ENCODE measurements at places on chromosomes 6 and 20.

DNA sequence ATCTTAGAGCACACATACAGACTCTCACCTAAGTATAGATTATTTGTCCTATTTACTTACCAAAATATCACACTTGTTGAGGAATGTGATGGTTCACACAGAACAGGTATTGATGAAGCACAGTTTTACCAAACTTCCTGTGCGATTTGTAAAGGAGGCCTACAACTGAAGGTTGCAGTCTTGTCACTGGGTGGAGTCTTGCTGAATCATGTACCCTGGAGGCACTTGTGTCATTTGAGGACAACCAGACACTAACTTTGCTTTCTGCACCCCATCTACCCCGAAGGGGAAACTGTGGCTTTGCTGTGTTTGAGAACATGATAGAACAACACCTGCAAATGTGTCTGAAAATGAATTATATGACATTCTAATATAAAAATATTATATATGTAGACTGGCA lies 32.4 kb upstream of the HINT3 start:
- no peaks in the 10 kb centered on the region for H3K4me1 ChIP-seq
- peaks cover 7% of the 10 kb centered on the region for H3K36me3 ChIP-seq
- no peak for DNase-seq
- no peak overlapping the region for H3K27ac ChIP-seq

- H3K4me3 ChIP-seq, result no peak overlapping the region
- no peaks in the 10 kb centered on the region for H3K36me3 ChIP-seq
- no peaks in the 10 kb centered on the region for H3K4me1 ChIP-seq
- H3K27ac ChIP-seq, result no peak overlapping the region
- H3K27me3 ChIP-seq, result no peaks in the 10 kb centered on the region
Measured at GRCh38 chr6:75830959-75831885, 82.2 kb downstream of the MYO6 start.

DNA sequence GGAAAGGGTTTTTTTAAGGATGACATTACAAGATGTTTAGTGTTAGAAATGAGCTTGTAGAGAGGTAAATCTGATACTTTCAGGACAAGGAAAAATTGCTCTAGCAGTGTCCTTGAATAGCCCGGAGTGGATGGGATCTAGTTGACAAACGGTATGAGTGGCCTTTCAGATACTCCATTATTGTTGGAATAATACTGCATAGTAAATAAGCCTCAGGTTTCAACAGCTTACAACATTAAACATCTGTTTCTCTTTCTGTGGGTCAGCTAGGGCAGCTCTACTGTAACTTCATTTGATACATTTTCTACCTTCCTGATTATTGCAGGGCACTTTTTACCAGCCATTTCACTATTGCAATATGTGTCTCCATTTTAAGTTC lies 118.0 kb downstream of the B3GAT2 start:
- DNase-seq, result no peak
- no peak overlapping the region for H3K27ac ChIP-seq
- no peaks in the 10 kb centered on the region for H3K36me3 ChIP-seq
- no peaks in the 10 kb centered on the region for H3K27me3 ChIP-seq

DNA sequence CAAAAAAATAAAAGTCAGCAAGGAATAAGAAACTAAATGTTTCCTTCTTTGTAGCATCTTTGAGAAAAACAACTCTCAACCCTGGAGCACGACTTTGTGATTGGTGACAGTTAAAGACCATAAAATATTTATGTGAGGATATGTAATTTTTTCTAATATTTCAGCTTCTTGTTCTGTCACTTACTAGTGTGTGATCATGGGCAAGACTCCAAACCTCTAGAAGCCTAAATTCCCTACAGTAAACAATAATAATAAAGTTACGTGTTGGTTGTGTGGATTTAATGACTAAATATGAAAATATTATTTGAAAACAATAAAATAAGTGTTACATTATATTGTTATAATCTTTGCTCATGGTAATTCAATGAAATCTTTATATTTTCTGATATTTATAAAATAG lies 735.6 kb upstream of the MARCKS start:
- H3K4me1 ChIP-seq, result no peaks in the 10 kb centered on the region
- H3K36me3 ChIP-seq, result no peaks in the 10 kb centered on the region
- DNase-seq, result peak; percentile 6
- H3K27ac ChIP-seq, result no peak overlapping the region
- no peaks in the 10 kb centered on the region for H3K27me3 ChIP-seq
- H3K4me3 ChIP-seq, result no peak overlapping the region

DNA sequence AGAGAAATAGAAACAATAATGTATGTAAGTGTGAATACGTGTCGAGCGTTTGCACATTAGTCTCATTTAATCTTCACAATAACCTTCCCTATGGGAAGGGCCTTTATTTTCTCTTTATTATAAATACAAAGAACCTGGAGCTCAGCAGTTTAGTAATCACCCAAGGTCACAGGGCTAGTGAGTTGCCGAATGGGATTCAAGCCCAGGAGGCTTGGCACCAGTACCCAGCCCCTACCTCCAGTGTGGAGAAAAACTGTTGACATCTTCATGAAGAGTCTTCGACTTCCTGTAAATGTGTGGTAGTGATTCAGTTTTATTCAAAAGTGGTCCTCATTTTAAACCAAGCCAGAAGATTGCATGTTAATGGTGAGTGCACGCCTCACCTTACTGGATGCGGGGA lies 162.8 kb downstream of the SCML4 start:
- no peak overlapping the region for H3K4me3 ChIP-seq
- H3K27ac ChIP-seq, result no peak overlapping the region
- H3K4me1 ChIP-seq, result no peaks in the 10 kb centered on the region
- no peaks in the 10 kb centered on the region for H3K36me3 ChIP-seq

- no peaks in the 10 kb centered on the region for H3K36me3 ChIP-seq
- H3K4me1 ChIP-seq, result no peaks in the 10 kb centered on the region
- no peak overlapping the region for H3K4me3 ChIP-seq
Measured at GRCh38 chr20:49741977-49742376, 28.3 kb upstream of the B4GALT5 start.

GRCh38 chr20:916125-916799 lies at the start of gene ANGPT4:
ANGPT4 (minus strand) TSS chr20:916334; CDS start chr20:916214, 120 bp downstream.
- no peaks in the 10 kb centered on the region for H3K36me3 ChIP-seq
- H3K4me1 ChIP-seq, result no peaks in the 10 kb centered on the region
- no peak within 1 kb of the TSS for H3K27ac ChIP-seq

- no peak overlapping the region for H3K4me3 ChIP-seq
- H3K27ac ChIP-seq, result no peak overlapping the region
- H3K27me3 ChIP-seq, result no peaks in the 10 kb centered on the region
- no peaks in the 10 kb centered on the region for H3K4me1 ChIP-seq
Measured at GRCh38 chr6:167102318-167102717, 20.6 kb upstream of the CCR6 start.

DNA sequence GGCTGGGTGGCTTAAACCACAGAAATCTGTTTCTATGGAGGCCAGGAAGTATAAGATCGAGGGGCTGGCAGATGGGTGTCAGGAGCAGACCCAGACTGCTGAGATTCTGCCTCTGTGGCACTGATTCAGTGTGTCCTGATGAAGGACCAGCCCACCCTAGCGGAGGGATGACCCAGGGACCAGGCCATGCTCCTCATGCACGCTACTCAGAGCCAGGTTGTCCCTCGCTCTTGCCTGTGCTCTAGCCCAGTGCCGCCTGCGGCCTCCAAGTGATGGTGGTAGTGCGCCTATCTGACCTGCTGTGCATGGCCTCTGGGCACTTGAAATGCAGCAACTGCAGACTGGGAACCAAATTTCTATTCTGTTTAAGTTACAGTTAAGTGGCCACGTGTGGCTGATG lies 13.1 kb upstream of the APMAP start:
- H3K4me1 ChIP-seq, result peaks cover 6% of the 10 kb centered on the region
- H3K36me3 ChIP-seq, result peaks cover 51% of the 10 kb centered on the region
- peak; percentile 22 for DNase-seq

DNA sequence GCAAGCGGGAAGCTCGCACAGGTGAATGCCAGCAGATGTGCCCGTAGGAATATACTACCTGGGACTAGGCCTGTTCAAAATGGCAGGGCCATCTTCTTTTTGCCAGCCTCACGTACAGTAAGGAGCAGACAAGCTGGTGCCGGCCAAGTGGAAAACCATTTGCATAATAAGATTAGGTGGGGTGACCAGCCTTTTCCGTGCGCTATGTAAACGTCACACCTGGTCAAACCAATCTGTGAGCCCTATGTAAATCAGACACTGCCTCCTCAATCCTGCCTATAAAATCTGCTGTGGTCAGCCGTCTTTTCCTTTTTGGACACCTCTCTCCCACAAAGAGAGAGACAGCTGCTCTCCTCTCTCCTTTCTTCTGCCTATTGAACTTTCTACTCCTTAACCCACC lies 60.8 kb upstream of the TMEM30A start:
- DNase-seq, result no peak
- no peak overlapping the region for H3K4me3 ChIP-seq
- H3K36me3 ChIP-seq, result no peaks in the 10 kb centered on the region
- H3K27ac ChIP-seq, result no peak overlapping the region
- no peaks in the 10 kb centered on the region for H3K27me3 ChIP-seq

- peak; percentile 4 for DNase-seq
- no peaks in the 10 kb centered on the region for H3K4me1 ChIP-seq
- no peaks in the 10 kb centered on the region for H3K27me3 ChIP-seq
- no peaks in the 10 kb centered on the region for H3K36me3 ChIP-seq
- H3K4me3 ChIP-seq, result no peak overlapping the region
Measured at GRCh38 chr6:137631323-137631722, 137.1 kb upstream of the OLIG3 start.

DNA sequence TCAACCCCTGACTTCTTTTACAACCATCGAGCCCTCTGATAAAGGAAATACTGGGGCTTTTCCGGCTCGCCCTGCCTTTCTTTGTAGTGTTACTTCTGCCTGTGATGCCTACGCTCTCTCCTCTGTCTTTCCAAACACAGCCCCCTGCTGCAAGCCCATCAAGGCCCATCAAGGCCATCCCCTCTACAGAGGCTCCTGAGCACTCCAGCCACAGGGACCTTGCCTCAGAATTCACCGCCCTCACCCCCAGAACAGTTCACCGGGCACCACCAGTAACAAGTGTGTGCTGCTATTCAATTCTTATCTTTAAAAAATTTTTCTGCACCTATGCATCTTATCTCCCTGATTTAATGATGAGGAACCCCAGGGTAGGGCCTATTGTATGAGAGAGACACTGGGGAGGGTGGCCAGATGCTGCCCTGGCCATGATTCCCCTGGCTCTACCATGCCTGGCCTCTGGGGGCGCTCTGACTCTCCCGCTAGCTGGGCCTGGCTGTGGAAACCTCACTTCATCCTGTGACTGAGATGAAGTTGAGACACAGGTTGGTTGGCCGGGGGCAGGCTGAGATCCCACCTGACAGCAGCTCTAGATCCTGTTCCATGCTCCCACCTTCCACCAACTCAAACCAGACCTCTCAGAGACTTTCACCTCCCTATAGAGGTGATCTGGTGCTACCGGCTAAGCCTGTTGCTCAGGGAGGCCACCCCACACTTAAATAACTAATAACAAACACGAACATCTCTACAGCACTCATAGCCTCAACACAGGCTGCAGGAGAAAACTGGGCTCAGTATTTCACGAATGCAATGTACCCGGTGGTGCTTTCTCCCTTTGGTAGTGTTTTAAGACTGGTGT lies 19.2 kb upstream of the GLP1R start:
- no peak overlapping the region for H3K27ac ChIP-seq
- no peaks in the 10 kb centered on the region for H3K27me3 ChIP-seq
- no peaks in the 10 kb centered on the region for H3K4me1 ChIP-seq
- no peak for DNase-seq

- no peak for DNase-seq
- H3K4me3 ChIP-seq, result no peak overlapping the region
- no peaks in the 10 kb centered on the region for H3K27me3 ChIP-seq
- no peaks in the 10 kb centered on the region for H3K4me1 ChIP-seq
Measured at GRCh38 chr20:62394248-62395245, 7.6 kb downstream of the RPS21 start.

GRCh38 chr6:16045238-16045637 lies 83.6 kb upstream of the MYLIP start:
- no peaks in the 10 kb centered on the region for H3K4me1 ChIP-seq
- H3K4me3 ChIP-seq, result no peak overlapping the region
- no peaks in the 10 kb centered on the region for H3K36me3 ChIP-seq
- no peak for DNase-seq

- DNase-seq, result no peak
Measured at GRCh38 chr20:23052904-23053303, 3.4 kb upstream of the THBD start.
